Activated T-helper 9 cell treated with anti-CD3 and anti-CD28 coated beads, Interleukin-2, amount 50 U/mL, for 16 hours (primary cell): ENCODE measurements at places on chromosomes 2 and 18.

- no peak for DNase-seq
Measured at GRCh38 chr2:167510071-167510759, 621.9 kb downstream of the XIRP2 start.

GRCh38 chr2:72925328-72925943 lies 8.1 kb downstream of the EMX1 start:
- no peak for DNase-seq

DNA sequence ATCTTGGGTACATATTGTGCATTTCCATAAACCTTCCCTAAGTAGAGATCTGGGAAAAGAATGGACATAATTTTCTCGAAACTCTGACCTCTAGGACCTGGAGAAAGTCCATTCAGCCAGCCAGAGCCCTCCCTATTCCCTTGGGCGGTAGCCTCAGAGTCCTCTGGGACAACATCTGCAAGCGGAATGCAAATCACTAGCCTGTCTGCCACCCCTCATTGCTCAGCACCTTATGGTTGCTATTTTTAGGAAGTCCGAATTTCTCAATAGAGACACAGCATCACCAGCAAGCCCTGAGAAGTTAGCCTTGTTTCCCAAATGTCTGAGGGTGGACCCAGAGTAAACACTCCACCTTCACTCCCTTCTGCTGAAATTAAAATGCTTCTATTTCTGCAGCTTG lies 17.6 kb upstream of the CD28 start:
- no peak for DNase-seq

GRCh38 chr2:65710779-65711295 lies 278.4 kb upstream of the SPRED2 start:
- no peak for DNase-seq

- no peak for DNase-seq
Measured at GRCh38 chr2:168062054-168062453, 185.3 kb downstream of the STK39 start.

GRCh38 chr2:228545748-228546145 lies 364.3 kb upstream of the SPHKAP start:
- no peak for DNase-seq

GRCh38 chr2:229485857-229486256 lies 214.8 kb upstream of the PID1 start:
- no peak for DNase-seq
